Foreskin fibroblast (primary cell): ENCODE measurements at places on chromosomes 3 and 15.

- DNase-seq = peak; percentile 36
Observed at GRCh38 chr3:16026753-16027152, 147.7 kb upstream of the GALNT15 start.

- peak; percentile 3 for DNase-seq
Observed at GRCh38 chr3:117439812-117440211, 730.2 kb downstream of the TUSC7 start.

- DNase-seq = no peak
Observed at GRCh38 chr3:166743481-166744134, 636.5 kb downstream of the ZBBX start.

- DNase-seq = no peak
Observed at GRCh38 chr15:88238618-88239430, 17.7 kb downstream of the NTRK3 start.

DNA sequence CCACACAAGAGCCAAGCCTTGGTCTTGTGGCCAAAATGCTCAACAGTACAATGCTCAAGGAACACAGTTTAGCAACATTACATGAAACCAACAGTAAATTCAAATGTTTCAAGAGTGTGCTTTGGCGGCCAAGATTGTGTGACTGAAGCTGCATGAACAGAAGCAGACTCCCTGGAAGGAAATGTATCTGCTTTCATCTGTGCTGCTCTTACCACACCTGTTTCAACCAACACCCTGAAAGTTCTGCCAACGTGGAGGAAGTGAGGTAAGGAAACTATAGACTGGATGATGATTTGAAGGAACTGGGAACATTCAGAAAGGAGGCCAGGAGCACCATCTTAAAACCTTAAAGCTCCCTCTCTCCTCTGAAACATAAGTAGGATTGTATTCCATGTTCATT, 55.7 kb downstream of the MB21D2 start:
- DNase-seq = no peak

- DNase-seq = no peak
Observed at GRCh38 chr3:132038198-132038825, 3.5 kb upstream of the CPNE4 start.

DNA sequence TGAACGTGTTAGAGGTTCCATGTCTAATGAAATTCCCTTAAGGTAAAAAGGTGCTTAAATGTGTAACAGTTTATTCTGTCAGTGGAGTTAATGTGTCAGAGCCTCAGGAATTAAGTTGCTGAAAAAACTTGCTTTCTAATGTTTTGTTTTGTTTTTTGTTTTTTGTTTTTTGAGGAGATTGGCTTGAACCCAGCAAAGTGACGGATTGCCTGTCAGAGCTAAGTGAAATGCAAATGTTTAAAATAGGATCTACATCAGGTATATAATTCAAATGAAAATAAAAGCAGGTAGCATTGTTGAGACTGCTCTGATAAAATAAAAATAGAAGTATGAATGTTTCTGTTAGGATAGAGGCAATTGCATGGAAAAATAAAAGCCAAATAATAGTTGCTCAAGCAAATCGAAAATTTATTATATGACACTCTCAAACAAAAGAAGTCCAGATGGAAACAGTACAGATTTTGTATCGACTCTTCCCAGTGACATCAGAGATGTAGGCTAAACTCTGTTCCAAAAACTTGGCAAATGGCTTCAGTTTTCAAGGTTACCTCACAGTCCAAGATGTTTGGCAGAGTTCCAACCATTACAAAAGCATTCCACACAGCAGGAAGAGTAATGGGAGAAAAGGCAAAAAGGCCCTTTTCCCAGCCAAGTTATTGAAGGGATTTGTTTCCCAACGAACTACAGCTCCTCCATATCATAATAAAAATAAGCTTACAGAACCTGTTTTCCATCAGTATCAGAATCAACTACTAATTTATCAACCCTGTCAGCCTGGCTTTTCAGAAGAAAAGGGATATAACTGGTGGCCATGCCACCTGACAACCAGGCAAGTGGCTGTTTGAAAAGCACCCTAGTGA, 291.0 kb downstream of the TBL1XR1 start:
- peak; percentile 66 for DNase-seq

DNA sequence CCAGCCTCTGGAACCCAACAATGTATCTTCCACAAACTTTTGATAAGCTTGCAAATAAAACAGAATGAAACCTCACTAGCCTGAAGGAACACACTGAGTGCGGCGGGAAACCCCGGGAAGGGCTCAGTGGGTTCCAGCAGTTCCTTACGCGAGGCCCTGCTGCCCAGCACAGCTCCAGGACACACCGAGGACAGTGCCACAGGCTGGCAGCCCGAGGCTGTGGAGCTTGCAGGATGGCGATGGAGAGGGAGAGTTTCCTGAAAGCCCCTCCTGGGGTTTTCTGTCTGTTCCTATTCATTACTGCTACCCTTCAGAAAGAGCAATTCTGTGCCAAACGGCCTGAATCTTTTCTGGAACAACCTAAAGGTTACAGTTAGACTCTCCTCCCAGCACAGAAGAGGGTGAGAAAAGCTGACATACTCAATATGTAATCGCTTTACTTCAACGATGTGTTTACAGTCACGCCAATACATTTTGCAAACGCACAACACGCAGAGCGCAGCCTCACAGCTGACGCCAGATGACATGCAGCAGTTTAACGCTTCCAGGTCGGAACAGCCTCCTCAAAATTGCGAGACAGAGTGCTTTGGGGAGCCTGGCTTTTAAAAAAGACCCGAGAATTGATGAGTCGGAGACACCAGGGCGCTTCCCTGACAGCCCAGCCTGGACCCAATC, 57.1 kb upstream of the RPL32 start:
- DNase-seq = no peak

- peak; percentile 59 for DNase-seq
Observed at GRCh38 chr3:122858373-122858772, 63.5 kb downstream of the SLC49A4 start.

GRCh38 chr3:14831916-14832450, 13.2 kb downstream of the FGD5 start:
- DNase-seq = no peak

GRCh38 chr15:83248151-83249029, 36.1 kb downstream of the BNC1 start:
- peak; percentile 83 for DNase-seq

GRCh38 chr15:86624261-86625036, 544.8 kb downstream of the AGBL1 start:
- peak; percentile 25 for DNase-seq

- no peak for DNase-seq
Observed at GRCh38 chr3:35473956-35474355, 165.4 kb upstream of the ARPP21 start.

DNA sequence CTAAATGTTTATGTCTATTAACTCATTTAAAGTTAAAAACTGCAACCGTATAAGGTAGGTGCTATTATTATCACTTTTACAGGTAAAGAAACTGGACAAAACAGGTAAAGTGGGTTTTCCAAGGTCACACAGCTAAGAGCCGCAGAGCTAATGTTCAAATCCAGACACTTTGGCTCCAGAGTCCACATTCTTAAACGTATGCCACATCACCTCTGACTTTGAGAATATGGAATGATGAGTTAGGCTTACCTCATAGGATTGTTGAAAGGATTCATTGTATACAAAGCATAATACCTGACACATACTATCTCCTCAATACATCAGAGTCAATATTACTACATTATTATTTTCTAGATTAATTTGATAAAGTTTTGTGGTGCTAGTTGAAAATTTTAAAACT, 240.9 kb upstream of the STT3B start:
- no peak for DNase-seq

- peak; percentile 72 for DNase-seq
Observed at GRCh38 chr3:14587740-14588360, 47.7 kb upstream of the GRIP2 start.

DNA sequence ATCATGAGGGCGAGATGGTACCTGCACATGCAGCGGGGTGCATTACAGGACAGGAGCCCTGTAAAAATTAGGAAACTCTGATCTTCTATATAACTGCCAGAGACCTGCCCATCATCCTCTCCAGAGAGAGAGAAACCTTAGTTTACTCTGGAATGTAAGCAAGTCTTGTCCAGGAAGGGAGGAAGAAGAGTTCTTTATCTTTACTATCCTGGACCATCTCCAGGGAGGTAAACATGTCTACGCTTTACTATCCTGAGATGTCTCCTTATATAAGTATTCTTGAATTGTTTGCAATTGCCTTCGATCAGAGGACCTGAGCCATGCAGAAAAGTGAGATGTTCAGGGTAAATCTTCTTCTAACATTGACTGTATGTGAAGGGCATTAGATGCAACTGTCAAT, 12.7 kb upstream of the HACD2 start:
- DNase-seq = no peak

GRCh38 chr15:76983590-76984375, 11.1 kb upstream of the PSTPIP1 start:
- DNase-seq = no peak

DNA sequence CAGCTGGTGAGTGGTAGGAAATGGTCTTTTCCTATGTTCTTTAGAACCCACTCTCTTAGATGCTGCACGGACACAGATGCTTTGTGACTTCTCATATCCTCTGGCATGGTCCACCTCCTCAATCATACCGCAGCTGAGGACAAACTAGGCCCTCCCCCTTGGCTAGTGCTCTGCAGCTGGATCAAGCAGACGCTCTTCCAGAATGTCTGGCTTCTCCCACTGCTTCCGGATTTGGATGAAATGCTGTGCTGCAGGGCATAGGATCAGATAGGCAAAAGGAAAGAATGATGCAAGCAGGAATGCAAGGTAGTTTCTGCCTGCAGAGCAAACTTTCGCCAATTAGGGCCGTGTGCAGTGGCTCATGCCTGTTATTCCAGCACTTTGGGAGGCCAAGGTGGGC, 75.7 kb upstream of the SLC4A7 start:
- peak; percentile 88 for DNase-seq

DNA sequence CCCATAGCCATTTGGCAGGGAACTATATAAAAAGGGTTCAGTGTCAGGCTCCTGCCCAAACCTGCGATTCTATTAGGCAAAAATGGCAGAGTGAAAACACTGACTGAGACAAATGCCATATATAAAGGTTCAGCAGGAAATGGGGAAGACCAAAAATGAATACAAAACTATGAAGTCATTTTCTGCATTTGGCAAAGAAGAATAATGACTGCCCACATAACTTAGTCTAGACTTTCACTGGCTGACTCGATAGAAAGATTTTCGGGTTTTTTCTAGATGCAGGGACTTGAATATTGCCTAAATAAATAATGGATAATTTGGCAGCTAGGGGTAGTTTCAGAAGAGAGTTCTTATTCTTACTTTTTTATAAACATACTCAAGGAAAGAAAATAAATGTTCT, 178.0 kb downstream of the TPRG1 start:
- no peak for DNase-seq

DNA sequence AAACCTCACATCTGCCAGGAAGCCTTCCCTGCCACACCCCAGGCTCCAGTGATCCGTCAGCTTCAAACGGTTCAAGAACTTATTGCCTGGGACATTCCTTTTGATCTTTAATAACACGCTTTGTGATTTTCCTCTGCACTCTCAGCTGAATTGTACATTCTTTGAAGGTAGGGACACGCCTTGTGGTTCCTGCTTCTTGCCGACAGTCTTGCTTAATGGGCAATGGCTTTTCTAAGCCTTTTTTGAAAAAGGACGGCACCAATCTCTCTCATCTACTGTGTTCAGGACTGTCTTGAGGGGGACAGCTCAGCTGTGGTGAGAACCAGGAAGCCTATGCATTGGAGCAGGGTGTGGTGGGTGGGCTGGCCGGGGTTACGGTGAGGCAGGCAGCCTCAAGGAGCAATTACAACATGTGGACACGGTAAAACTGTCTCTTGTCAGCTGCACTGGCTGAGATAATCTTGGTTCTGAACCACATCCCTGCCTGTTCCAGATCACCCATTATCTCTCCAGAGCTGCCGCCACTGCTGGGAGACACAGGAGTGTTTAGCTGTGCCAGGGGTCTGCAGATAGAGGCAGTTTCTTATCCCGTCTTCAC, 46.0 kb upstream of the GLCE start:
- DNase-seq = no peak

- peak; percentile 86 for DNase-seq
Observed at GRCh38 chr3:126261037-126261436, 80.7 kb upstream of the ALDH1L1 start.

GRCh38 chr3:89025185-89025584, 82.2 kb upstream of the EPHA3 start:
- DNase-seq = peak; percentile 51

DNA sequence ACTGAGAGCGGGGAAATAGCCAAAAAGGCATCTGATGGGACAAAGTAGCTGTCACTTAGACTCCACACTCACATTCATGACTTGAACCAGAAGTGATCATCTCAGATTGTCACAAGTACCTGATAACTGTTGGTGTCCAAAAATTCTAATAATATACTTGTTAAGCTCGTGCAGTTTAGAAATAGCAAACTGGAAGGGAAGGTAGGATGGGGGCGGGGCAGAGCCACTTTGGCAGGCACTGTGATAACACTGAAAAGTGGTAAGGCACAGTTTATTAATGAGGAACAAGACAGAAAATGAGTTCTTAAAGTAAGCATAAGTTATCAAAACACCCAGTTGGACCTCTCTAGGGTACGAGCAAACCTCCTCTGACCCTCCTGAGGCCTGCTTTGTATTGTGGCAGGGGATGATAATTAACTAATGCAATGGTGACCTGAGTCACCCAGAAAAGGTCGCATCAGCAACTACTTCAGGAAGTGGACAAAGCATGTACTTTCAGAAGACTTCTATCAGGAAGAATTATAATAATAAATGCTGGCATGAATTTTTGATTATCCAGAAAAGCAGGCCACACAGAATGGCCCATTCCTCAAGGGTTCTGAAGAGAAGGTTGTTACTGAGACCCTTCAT, 54.4 kb downstream of the ADCY5 start:
- DNase-seq = no peak

- DNase-seq = no peak
Observed at GRCh38 chr3:112689385-112689784, 48.4 kb upstream of the CCDC80 start.

GRCh38 chr15:31383139-31383538, 56.5 kb downstream of the KLF13 start:
- no peak for DNase-seq

- no peak for DNase-seq
Observed at GRCh38 chr15:35693886-35694285, 147.9 kb upstream of the DPH6 start.

GRCh38 chr15:25714538-25714840, 148.6 kb downstream of the ATP10A start:
- no peak for DNase-seq
